CD4-positive, alpha-beta T cell (primary cell): ENCODE measurements at places on chromosomes 11 and 22.

GRCh38 chr11:115471367-115471766 is 32.8 kb downstream of the CADM1 start:
- no peaks in the 10 kb centered on the region for H3K4me1 ChIP-seq
- DNase-seq: no peak
- H3K27me3 ChIP-seq: no peaks in the 10 kb centered on the region

DNA sequence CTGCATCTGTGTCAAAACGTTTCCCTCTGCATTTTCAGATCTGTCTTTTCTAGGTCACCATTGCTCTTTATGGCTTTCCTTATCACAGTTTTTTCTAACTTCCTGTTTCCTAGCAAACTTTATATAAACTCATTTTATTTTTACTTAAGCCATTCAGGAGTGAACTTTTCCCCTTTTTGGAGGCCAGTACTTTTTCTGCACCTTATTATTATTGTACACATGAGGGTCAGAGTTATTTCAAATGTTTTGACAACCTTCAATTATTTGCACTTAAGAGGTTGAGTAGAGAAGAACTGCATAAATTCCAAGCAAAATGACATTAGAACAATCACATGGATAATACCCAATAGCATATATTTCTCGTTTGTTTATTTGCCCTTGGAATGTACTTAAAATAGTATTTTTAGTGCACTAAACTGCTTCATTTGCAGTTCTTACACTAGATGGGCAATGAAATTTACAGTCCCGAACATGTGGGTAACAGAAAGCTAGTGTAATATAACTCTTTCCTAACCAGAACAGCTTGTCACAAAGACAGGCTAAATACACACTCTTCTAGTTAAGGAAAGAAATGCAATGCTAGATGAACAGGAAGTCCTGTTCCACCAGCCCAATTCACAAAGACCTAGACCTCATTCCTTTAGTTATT is 79.5 kb downstream of the UBASH3B start:
- no peak overlapping the region for H3K27ac ChIP-seq
- H3K4me3 ChIP-seq: no peak overlapping the region
- H3K36me3 ChIP-seq: no peaks in the 10 kb centered on the region
- no peak for DNase-seq
- H3K27me3 ChIP-seq: no peaks in the 10 kb centered on the region

GRCh38 chr11:33457948-33458347 is 200.8 kb downstream of the HIPK3 start:
- H3K27me3 ChIP-seq: peaks cover 4% of the 10 kb centered on the region
- no peaks in the 10 kb centered on the region for H3K36me3 ChIP-seq
- no peak overlapping the region for H3K27ac ChIP-seq
- DNase-seq: no peak

- no peak for DNase-seq
- no peaks in the 10 kb centered on the region for H3K4me1 ChIP-seq
- H3K36me3 ChIP-seq: no peaks in the 10 kb centered on the region
- no peak overlapping the region for H3K27ac ChIP-seq
Observed at GRCh38 chr11:17524221-17524620, 20.0 kb downstream of the USH1C start.

GRCh38 chr11:108340973-108341372 is 118.1 kb downstream of the ATM start:
- H3K27me3 ChIP-seq: no peaks in the 10 kb centered on the region
- H3K4me3 ChIP-seq: no peak overlapping the region
- H3K27ac ChIP-seq: no peak overlapping the region
- H3K36me3 ChIP-seq: peaks cover 64% of the 10 kb centered on the region
- H3K4me1 ChIP-seq: no peaks in the 10 kb centered on the region
- DNase-seq: no peak

DNA sequence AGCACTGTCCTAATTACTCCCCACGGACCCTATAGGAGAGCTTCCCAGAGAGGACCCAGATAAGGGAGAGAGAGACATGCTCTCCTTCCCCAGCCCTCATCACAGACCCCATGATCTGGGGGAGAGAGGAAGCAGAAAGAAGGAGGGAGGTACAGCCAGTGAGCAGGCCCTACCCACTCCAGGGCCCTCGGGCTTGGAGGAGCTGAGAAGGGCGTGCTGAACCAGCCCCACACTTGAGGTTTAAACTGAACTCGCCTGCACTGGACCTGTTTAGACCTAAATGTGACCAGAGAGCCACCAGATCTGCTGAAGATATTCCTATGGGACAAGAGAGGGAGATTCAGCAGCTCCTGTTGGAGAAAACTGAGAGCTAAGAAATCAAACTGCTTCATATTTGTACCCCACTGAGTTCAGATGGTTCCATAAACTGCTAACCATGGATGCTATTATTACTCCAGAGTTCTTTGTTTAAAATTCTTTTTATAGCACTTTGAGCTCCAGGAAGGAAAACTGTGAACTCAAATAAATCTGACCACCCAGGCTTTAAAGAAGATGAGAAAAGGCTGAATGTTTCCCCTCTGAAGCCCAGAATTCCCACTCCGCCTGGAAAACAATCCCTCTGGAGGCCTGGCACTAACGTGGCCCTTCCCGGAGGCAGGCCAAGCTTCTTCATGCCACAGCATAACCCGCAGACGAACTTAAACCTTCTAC is 67.2 kb downstream of the EFCAB6 start:
- H3K27me3 ChIP-seq: peaks cover 10% of the 10 kb centered on the region
- H3K36me3 ChIP-seq: no peaks in the 10 kb centered on the region
- no peak overlapping the region for H3K4me3 ChIP-seq

- H3K36me3 ChIP-seq: peaks cover 36% of the 10 kb centered on the region
- H3K4me1 ChIP-seq: no peaks in the 10 kb centered on the region
Observed at GRCh38 chr11:428295-428694, 13.5 kb upstream of the SIGIRR start.

- peak; percentile 5 for DNase-seq
- no peak overlapping the region for H3K27ac ChIP-seq
- H3K36me3 ChIP-seq: no peaks in the 10 kb centered on the region
- H3K4me1 ChIP-seq: peaks cover 13% of the 10 kb centered on the region
Observed at GRCh38 chr11:128379587-128380580, 207.5 kb downstream of the ETS1 start.

- no peaks in the 10 kb centered on the region for H3K27me3 ChIP-seq
- H3K27ac ChIP-seq: no peak overlapping the region
- H3K4me1 ChIP-seq: no peaks in the 10 kb centered on the region
Observed at GRCh38 chr11:132424433-132424832, 1054.0 kb downstream of the NTM start.

DNA sequence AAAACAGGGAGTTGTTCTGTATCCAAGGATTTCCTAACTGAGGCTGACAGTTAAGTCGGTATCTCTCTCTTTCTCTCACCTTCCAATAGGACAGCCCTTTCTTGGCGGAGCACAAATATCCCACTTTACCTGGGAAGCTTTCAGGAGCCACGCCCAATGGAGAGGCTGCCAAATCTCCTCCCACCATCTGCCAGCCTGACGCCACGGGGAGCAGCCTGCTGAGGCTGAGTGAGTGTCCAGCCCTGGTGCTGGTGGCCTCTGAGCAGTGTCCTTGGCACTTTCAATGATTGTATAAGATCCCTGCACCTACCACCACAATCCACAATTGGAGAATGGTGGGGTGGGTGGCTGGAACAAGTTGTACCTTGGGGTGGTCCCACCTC is 33.7 kb downstream of the CYB5R2 start:
- H3K4me3 ChIP-seq: no peak overlapping the region
- DNase-seq: no peak
- H3K27me3 ChIP-seq: no peaks in the 10 kb centered on the region
